ENCODE measurements at places on chromosomes 6 and 20. TPM values are rescaled to one million over a fixed set of nuclear protein-coding genes. Genes with fewer than 3 reads are reported as not detected.

Gene BCAS1
- 52.9 TPM for polyA plus RNA-seq

GRCh38 chr6:34696189-34696738 lies 303 bp downstream of the ILRUN start:
- peaks cover 10% of the 10 kb centered on the region for H3K4me1 ChIP-seq
- peak overlapping the region; percentile 71 for H3K4me3 ChIP-seq
- DNase-seq: no peak
- peaks cover 11% of the 10 kb centered on the region for H3K36me3 ChIP-seq
- no peaks in the 10 kb centered on the region for H3K27me3 ChIP-seq

- no peak for DNase-seq
- no peaks in the 10 kb centered on the region for H3K36me3 ChIP-seq
- no peak overlapping the region for H3K27ac ChIP-seq
Measured at GRCh38 chr6:169991913-169992312, 240.5 kb downstream of the ERMARD start.

- peak; percentile 13 for DNase-seq
- H3K27ac ChIP-seq: peak overlapping the region; percentile 26
- H3K36me3 ChIP-seq: peaks cover 4% of the 10 kb centered on the region
- peaks cover 2% of the 10 kb centered on the region for H3K4me1 ChIP-seq
Measured at GRCh38 chr6:138087593-138088325, 19.5 kb downstream of the PERP start.

DNA sequence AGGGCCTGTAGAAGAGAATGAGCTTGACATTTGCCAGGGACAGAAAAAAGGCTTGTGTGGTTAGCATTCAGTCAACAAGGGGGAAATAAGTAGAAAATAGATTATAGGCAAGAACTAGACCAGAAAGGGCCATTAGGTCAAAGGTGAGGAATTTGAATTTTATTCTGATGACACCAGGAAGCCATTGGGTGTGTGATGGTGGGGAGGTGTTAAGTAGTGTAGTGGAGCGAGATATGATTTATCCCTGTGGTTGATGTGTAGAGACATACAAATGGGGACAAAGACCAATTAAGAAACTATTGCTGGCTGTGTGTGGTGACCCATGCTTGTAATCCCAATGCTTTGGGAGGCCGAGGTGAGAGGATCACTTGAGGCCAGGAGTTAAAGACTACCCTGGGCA lies 11.0 kb downstream of the DSTN start:
- no peaks in the 10 kb centered on the region for H3K36me3 ChIP-seq
- H3K27ac ChIP-seq: no peak overlapping the region
- no peak overlapping the region for H3K4me3 ChIP-seq
